ENCODE measurements at places on chromosomes 7 and 10. TPM values are rescaled to one million over a fixed set of nuclear protein-coding genes. Genes with fewer than 3 reads are reported as not detected.

DNA sequence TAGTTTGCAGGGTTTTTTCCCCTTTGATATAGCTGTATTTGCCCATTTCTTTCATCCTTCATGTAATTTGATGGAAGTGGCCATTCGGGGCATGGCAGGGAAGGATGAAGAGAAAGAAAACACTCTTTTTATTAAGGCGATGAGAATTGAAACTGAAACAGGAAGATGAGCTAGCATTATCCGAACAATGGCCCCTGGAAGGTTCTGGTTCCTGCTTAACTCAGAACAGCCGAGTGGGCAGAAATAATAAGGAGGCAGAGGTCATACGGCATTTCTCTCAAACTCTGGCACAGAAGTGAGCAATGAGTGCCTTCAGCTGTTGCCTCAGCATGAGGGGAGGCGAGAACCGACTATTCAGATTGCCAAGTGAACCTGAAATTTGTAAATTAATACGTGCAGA, 113.2 kb upstream of the MYO3A start:
- H3K36me3 ChIP-seq: no peaks in the 10 kb centered on the region
- no peaks in the 10 kb centered on the region for H3K27me3 ChIP-seq
- DNase-seq: no peak
- H3K4me1 ChIP-seq: peaks cover 3% of the 10 kb centered on the region
- H3K4me3 ChIP-seq: peak overlapping the region; percentile 33

- no peak for DNase-seq
- H3K27me3 ChIP-seq: no peaks in the 10 kb centered on the region
- no peaks in the 10 kb centered on the region for H3K4me1 ChIP-seq
Observed at GRCh38 chr7:32048970-32049491, 21.2 kb downstream of the PDE1C start.

DNA sequence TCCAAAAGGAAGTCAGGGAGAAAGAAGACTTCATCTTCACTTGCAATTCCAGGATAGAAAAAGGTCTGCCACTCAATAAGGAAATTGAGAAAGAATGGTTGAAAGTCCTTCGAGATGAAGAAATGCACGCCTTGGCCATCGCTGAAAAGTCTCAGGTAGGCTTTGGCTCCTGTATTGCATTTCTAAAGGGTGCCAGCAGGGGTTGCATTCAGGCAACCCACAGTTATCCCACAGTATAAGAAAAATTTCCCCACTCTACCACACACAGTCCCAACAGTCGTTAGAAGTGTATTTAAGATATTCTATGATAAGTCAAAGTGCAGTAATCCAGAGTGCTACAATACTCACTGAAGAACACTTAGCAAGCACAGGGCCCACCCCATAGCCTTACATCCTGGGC, 93.4 kb upstream of the FGL2 start:
- no peak overlapping the region for H3K4me3 ChIP-seq
- no peaks in the 10 kb centered on the region for H3K36me3 ChIP-seq
- no peak for DNase-seq
- no peak overlapping the region for H3K27ac ChIP-seq
- no peaks in the 10 kb centered on the region for H3K27me3 ChIP-seq
- H3K4me1 ChIP-seq: no peaks in the 10 kb centered on the region

The ADAM12 gene
- total RNA-seq: 1.2 TPM

The VWDE gene
- 1.5 TPM for total RNA-seq

DNA sequence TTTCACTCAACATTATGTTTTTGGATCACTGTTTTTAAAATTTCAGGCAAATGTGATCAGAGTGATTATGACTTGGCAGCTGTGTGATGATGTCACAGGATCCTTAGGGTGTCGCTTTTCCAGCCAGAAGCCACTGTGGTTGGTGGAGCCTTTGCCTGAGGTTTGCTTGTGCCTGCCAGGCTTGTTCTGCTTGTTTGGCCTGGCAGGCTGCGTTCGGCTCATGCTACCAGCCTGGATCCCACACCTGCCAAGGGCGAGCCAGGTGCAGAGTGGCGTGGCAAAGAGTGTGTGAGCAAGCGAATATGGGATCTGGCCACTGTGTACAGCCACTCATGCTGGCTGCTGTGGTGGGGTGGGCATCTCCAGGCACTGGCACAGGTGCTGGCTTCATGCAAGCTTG, 55.7 kb downstream of the ADK start:
- H3K4me3 ChIP-seq: no peak overlapping the region
- no peak overlapping the region for H3K27ac ChIP-seq
- no peaks in the 10 kb centered on the region for H3K27me3 ChIP-seq

DNA sequence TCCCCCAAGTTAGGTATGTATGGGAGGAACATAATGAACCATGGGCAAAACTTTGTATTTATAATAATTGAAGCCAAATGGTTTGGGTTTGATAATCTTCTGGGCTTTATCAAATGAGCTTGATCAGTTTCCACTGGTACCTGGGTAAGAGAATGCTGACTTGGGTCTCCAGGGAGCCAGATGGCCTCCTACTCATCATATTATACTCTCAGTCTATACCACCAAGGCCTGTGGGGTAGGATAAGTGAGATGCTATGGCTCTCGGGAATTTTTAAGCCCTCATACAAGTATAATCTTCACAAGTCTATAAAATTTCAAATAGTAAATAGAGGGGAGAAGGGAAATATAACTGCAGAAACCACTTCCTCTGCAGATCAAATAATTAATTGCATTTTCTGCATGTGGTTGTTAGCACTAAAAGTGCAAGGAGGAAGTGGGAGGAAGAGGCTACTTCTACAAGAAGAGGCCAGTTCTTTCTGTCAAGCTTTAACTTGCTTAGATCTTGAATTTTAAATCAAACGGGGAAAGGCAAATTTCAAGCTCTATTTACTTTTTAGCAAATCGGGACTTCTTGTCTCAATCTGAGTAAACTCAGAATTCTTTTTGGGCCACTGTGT, 349.0 kb downstream of the SORCS1 start:
- DNase-seq: no peak
- no peaks in the 10 kb centered on the region for H3K36me3 ChIP-seq
- no peak overlapping the region for H3K27ac ChIP-seq

- H3K27ac ChIP-seq: no peak overlapping the region
- no peaks in the 10 kb centered on the region for H3K4me1 ChIP-seq
- no peaks in the 10 kb centered on the region for H3K36me3 ChIP-seq
- no peaks in the 10 kb centered on the region for H3K27me3 ChIP-seq
Observed at GRCh38 chr7:17093461-17093860, 205.0 kb upstream of the AHR start.

DNA sequence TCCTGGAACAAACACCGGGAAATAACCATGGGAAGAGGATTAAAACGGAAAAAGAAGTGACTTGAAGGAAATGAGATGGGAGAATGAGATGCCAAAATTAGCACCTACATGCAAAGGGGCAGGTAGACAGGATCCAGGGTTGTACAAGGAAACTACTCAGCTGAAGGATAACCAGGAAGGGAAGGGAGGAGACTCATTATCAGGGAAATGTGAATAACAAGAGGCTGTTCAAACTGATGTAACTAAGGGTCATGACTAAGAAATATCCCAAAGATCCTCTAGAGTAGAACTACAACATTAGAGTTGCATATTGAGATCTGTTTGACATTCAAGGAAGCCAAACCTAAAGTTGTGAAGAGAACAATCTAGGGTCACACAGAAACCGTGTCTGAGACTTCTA, 166.2 kb upstream of the SP8 start:
- no peak overlapping the region for H3K27ac ChIP-seq
- DNase-seq: no peak
- no peaks in the 10 kb centered on the region for H3K27me3 ChIP-seq

DNA sequence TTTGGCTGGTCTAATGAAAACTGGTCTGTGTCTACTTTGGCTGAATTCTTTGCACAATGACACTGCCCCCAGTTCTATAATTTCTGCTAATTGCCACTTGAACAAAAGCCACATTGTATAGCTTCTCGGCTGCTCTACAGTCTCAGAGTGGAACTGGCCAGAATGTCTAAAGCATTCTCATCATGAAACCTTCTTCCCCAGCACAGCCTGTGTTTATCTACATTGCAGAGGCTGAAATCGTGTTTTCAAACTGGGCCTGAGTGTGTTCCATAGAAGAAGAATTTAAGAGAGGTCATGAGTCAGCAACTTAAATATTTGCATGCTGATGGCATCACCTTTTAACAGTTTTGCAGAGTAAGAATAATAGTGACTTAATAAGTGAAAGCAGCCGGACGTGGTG, 177.2 kb downstream of the BUB3 start:
- H3K36me3 ChIP-seq: no peaks in the 10 kb centered on the region
- H3K4me3 ChIP-seq: no peak overlapping the region
- no peak overlapping the region for H3K27ac ChIP-seq
- DNase-seq: no peak
- H3K27me3 ChIP-seq: no peaks in the 10 kb centered on the region
- no peaks in the 10 kb centered on the region for H3K4me1 ChIP-seq

DNA sequence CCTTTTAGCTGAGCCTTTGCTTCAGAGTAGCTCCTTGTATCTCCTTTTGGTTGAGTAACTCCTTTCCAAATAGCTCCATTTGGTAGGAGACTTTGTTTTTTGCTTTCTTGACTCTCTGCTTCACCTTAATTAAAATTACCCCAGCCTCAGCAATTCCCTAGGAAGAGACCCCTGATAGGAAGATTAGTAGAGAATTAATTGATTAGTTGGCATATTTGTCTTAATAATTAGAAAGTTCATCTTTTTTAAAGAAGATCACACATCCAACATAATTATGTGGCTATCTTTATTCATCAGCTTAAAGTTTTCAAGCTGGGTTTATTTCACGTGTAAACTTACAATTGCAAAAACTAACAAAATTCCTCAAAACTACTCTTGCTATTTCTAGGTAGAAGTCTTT, 119.1 kb downstream of the LRRN3 start:
- H3K27ac ChIP-seq: no peak overlapping the region
- H3K4me3 ChIP-seq: no peak overlapping the region
- DNase-seq: no peak
- H3K27me3 ChIP-seq: no peaks in the 10 kb centered on the region
- no peaks in the 10 kb centered on the region for H3K36me3 ChIP-seq

DNA sequence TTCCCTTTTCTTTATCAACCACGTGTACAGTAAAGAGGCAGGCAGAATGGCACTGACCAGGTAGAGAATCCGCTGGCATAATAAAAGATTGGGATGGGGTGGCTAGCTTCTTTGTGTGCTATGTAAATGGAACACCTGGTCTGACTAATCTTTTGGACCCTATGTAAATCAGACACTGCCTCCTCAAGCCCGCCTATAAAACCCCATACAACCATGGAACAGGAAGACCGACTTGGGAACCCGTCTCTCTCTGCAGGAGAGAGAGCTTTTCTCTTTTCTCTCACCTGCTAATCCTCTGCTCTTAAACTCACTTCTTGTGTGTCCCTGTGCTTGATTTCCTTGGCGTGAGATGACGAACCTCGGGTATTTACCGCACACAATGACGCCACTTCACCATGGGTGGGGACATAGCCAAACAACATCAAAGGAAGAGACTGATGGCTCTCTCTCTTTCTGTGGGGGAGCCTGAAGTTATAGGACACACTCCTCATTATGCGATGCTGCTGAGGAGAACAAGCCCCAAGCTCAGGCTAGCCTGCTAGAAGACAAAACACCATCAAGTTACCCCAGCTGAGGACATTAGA, 94.2 kb downstream of the ARL5B start:
- H3K27ac ChIP-seq: no peak overlapping the region
- no peak for DNase-seq
- no peaks in the 10 kb centered on the region for H3K36me3 ChIP-seq
- no peaks in the 10 kb centered on the region for H3K4me1 ChIP-seq
- H3K4me3 ChIP-seq: no peak overlapping the region

The LAMB4 gene
- 0.08 TPM for total RNA-seq

The SHTN1 gene
- total RNA-seq: 0.85 TPM

The TET1 gene
- total RNA-seq: 1.5 TPM

The ALOX5 gene
- total RNA-seq: 2.7 TPM

The PCLO gene
- not detected for total RNA-seq

The EPO gene
- total RNA-seq: not detected

DNA sequence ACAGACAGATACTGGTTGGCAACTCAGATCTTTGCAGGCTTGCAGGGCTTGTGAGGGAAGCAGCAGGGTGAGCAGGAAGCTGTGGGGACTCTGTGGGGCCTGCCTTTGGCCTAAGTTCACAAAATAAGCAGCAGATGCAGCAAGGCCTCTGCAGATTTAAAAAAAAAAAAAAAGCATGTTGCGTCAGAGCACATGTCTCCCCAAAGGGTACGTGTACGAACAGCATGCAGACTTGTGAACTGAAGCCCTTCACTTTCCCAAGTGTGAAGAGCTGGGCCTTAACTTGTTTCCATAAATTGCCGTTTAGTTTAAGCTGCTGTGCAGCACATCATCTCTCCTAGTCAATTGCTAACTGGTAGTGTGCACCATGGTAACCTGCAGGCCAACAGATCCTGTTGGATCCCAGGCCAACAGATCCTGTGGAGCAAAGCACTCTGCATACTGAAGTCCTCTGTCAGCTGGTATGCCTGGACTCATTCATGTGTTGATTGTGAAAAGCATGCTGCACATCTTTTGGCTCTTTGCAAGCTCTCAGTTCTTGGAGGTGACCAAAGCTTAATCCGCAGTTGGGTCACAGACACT, 10.8 kb upstream of the XPNPEP1 start:
- H3K27me3 ChIP-seq: no peaks in the 10 kb centered on the region
- H3K4me1 ChIP-seq: peaks cover 52% of the 10 kb centered on the region
- H3K27ac ChIP-seq: peak overlapping the region; percentile 68
- DNase-seq: peak; percentile 71
- H3K36me3 ChIP-seq: no peaks in the 10 kb centered on the region

- peak overlapping the region; percentile 2 for H3K4me3 ChIP-seq
- H3K27ac ChIP-seq: no peak overlapping the region
- H3K27me3 ChIP-seq: no peaks in the 10 kb centered on the region
- no peak for DNase-seq
Observed at GRCh38 chr7:100884736-100885439, 4.6 kb downstream of the UFSP1 start.

DNA sequence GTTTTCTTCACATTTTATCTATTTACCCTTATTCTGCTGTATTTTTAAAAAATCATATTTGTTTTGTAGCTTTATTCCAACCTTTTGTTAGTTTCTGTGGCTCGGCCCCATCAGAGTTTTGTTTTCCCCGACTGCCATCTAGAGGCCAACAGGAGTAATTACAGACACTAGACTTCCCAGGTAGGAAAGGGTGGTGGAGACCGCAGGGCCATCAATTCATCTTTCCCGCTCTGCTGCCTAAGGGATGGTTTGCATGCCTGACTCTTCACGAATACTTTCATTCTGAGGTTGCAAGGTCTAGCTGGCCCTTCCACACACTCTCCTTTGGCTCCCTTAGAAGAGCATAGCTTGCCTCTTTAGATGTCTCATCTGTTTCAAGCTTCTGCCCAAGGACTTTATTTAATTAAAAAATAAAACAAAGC, 38.3 kb downstream of the LYZL2 start:
- no peaks in the 10 kb centered on the region for H3K27me3 ChIP-seq
- peaks cover 3% of the 10 kb centered on the region for H3K4me1 ChIP-seq
- H3K4me3 ChIP-seq: no peak overlapping the region
- no peak overlapping the region for H3K27ac ChIP-seq
- no peaks in the 10 kb centered on the region for H3K36me3 ChIP-seq
- peak; percentile 17 for DNase-seq

The VENTX gene
- total RNA-seq: 0.14 TPM

The DRGX gene
- not detected for total RNA-seq

The AKR1C2 gene
- 0.41 TPM for total RNA-seq

Data from CD4-positive, alpha-beta T cell (primary cell).